HFFc6 (cell line): ENCODE measurements at places on chromosomes 3 and 15.

- H3K27ac ChIP-seq, result no peak overlapping the region
- H3K36me3 ChIP-seq, result no peaks in the 10 kb centered on the region
- H3K27me3 ChIP-seq, result no peaks in the 10 kb centered on the region
Observed at GRCh38 chr3:171878461-171879225, 35.5 kb downstream of the TMEM212 start.

GRCh38 chr15:52368402-52368801, 72.8 kb upstream of the MYO5C start:
- H3K27ac ChIP-seq, result no peak overlapping the region
- no peaks in the 10 kb centered on the region for H3K27me3 ChIP-seq
- H3K36me3 ChIP-seq, result peaks cover 45% of the 10 kb centered on the region
- peaks cover 26% of the 10 kb centered on the region for H3K4me1 ChIP-seq

DNA sequence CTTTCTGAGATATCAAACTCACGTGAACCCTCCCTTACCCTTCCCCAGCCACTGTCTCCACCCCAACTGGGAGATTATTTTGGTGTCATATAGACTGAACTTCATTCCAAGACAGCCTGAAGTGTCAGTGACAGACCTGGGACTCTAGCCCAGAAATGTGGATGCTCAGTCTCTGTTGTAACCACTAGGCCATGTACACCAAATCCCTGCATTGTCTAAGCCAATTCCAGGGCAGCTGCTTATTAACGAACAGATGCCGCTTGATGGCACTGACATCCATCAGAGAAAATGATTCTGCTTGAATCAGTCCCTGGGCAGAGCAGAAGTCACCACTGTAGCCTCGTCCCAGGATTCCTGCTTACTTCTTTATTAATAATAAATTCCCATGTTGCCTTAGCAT, 305.5 kb downstream of the GRM7 start:
- no peaks in the 10 kb centered on the region for H3K36me3 ChIP-seq
- no peak for DNase-seq
- no peak overlapping the region for H3K4me3 ChIP-seq
- H3K27ac ChIP-seq, result no peak overlapping the region
- no peaks in the 10 kb centered on the region for H3K4me1 ChIP-seq

DNA sequence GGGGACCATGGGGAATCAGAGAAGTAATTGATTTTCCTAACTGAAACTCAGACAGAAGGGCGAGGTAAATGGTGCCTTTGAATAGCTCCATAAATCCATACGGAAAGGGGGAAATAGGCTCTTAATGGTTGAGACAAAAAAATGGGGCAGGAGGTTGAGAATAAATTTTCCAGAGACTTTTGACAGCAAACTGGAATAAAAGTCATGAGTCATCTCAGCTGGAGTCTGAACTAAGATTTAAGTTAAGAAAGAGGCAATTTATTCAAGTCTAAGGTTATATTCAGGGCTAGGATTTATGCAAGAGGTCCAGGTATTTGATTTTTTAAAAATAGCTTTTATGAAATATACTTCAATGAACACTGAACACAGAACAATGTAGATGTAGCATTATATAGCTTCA, 238.7 kb upstream of the RORA start:
- no peak overlapping the region for H3K4me3 ChIP-seq
- H3K4me1 ChIP-seq, result no peaks in the 10 kb centered on the region
- DNase-seq, result no peak
- no peaks in the 10 kb centered on the region for H3K27me3 ChIP-seq

- peak overlapping the region; percentile 90 for H3K27ac ChIP-seq
- peak overlapping the region; percentile 72 for H3K4me3 ChIP-seq
- no peaks in the 10 kb centered on the region for H3K27me3 ChIP-seq
- peaks cover 76% of the 10 kb centered on the region for H3K4me1 ChIP-seq
- DNase-seq, result peak; percentile 60
- H3K36me3 ChIP-seq, result peaks cover 10% of the 10 kb centered on the region
Observed at GRCh38 chr3:58388550-58389091, 45.0 kb downstream of the PDHB start.

GRCh38 chr3:72407766-72408165, 440.5 kb downstream of the SHQ1 start:
- no peak for DNase-seq
- H3K27me3 ChIP-seq, result no peaks in the 10 kb centered on the region
- H3K4me3 ChIP-seq, result no peak overlapping the region
- H3K27ac ChIP-seq, result no peak overlapping the region
- no peaks in the 10 kb centered on the region for H3K36me3 ChIP-seq

DNA sequence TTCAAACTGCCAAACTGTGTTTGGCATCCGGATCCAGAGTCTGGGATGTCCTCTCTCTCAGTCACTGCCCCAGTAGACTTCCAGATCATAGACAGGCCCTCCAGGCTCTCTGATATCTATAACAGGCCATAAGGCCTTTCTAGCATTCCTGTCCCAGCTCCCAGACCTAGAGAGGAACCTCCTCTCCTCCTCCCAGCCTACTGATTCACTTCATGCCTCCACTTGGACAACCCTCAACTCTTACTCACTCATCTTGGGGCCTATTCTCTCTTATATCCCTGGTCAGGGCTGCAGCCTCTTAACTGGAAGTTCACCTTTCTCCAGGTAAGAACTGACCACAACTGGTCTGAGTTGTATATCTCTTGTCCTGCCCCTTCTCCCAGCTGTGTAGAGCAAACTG, 253.7 kb upstream of the TRIM42 start:
- no peaks in the 10 kb centered on the region; the same call in 1 of the 2 replicates for H3K4me1 ChIP-seq
- no peak for DNase-seq
- no peak overlapping the region for H3K4me3 ChIP-seq
- H3K27ac ChIP-seq, result no peak overlapping the region

DNA sequence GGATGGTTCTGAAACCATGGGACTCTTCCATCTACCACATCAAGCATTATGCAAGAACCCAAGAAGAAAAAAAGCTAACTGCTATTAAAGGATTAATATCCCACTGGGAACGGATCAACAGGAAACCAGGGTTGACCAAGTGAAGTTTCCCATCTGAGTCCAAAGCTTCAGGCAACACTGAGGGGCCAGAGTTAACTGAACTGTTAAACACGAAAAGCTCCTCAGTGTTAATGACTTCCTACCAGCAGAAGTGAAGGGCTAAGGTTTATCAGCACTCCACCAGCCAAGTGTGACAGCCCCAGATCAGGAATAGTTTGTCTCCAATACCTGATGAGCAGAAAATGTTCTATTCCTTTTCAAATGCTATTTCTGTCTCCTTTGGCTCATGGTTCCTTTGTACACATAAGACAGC, 36.7 kb downstream of the PTPN9 start:
- H3K27ac ChIP-seq, result peak overlapping the region; percentile 39; the same call in 1 of the 2 replicates
- H3K36me3 ChIP-seq, result peaks cover 11% of the 10 kb centered on the region
- no peak for DNase-seq
- peaks cover 30% of the 10 kb centered on the region for H3K4me1 ChIP-seq

- no peaks in the 10 kb centered on the region for H3K4me1 ChIP-seq
- DNase-seq, result no peak
Observed at GRCh38 chr3:113185194-113185835, 26.0 kb upstream of the BOC start.

GRCh38 chr3:50341537-50341936, 901 bp upstream of the RASSF1 start:
- no peak for DNase-seq
- H3K27me3 ChIP-seq, result peaks cover 5% of the 10 kb centered on the region
- peak overlapping the region; percentile 96 for H3K4me3 ChIP-seq
- peaks cover 35% of the 10 kb centered on the region for H3K4me1 ChIP-seq
- peaks cover 18% of the 10 kb centered on the region for H3K36me3 ChIP-seq
- no peak overlapping the region for H3K27ac ChIP-seq

DNA sequence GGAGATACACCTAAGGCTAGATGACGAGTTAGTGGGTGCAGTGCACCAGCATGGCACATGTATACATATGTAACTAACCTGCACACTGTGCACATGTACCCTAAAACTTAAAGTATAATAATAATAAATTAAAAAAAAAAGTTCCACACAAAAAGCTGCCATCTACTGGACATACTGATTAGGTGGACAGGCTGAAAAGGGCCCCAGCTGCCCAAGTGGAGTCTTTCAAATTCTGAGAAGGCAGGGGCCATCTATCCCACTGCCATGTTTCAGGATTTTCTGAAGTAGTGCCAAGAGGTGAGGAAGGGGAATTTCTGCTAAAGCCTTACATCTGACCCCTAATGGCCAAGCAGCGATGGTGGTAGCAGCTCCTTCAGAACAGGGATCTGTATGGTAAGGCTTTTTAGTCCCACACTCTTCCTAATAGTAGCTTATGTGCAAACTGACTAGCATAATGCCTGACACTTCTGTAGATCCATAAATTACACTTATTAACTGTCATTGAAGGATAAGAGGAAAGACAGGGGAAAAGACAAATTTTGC, 7.7 kb downstream of the FSTL1 start:
- H3K27ac ChIP-seq, result peak overlapping the region; percentile 75
- peak overlapping the region; percentile 26 for H3K4me3 ChIP-seq
- peaks cover 60% of the 10 kb centered on the region for H3K36me3 ChIP-seq
- no peak for DNase-seq

DNA sequence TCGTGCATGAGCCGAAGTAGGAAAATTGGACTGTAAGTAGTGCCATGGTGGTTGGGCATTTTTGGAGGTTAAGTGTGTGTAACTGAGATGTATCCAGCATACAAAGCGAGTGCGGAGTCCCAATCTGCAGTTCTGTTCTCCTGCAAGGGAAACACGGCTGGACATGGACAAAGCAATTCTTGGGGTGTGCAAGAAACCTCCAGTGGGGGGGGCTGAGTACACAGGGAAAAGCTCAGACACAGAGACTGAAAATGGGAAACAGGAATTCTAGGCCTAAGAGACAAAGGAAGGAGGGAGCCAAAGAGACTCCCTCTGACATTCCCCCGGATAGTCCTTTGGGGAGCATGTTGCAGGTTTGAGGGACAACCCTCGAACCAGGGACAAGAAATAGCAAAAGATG, 83.2 kb upstream of the PLSCR4 start:
- DNase-seq, result peak; percentile 6
- no peaks in the 10 kb centered on the region for H3K4me1 ChIP-seq
- H3K27ac ChIP-seq, result no peak overlapping the region

DNA sequence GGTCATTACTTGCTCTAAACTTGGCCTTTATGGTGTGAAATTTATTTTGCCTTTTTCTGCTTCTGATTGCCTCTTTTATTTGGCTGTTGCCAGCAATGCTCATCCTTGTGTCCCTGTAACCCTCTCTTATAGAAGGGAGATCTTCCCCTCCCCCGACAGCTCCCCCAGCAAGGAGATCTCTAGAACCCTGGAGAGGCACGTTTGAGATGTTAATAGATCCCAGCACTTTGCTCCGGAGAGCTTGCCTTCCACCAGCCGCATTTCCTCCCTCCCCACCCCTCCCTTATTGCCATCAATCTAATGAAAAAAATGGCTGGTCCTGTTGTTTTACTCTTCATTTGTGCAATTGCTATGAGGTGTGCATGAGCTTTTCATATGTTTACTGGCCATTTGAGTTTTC, 18.2 kb downstream of the TRIM71 start:
- H3K27me3 ChIP-seq, result peaks cover 54% of the 10 kb centered on the region
- no peak overlapping the region for H3K27ac ChIP-seq
- no peaks in the 10 kb centered on the region for H3K4me1 ChIP-seq
- no peak for DNase-seq
- H3K36me3 ChIP-seq, result no peaks in the 10 kb centered on the region

DNA sequence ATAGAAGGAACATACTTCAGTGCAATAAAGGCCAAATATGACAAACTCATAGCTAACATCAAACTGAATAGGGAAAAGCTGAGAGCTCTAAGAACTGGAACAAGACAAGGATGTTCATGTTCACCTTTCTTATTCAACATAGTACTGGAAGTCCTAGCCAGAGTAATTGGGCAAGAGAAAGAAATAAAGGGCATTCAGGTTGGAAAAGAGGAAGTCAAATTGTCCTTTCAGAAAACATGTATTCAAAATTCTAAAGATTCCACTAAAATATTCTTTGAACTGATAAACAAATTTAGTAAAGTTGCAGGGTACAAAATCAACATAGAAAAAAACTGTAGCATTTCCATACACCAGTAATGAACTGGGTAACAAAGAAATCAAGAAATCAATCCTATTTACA, 12.2 kb upstream of the ZNF197 start:
- H3K27me3 ChIP-seq, result peaks cover 4% of the 10 kb centered on the region; the same call in 1 of the 2 replicates
- H3K4me3 ChIP-seq, result no peak overlapping the region
- no peaks in the 10 kb centered on the region for H3K36me3 ChIP-seq

DNA sequence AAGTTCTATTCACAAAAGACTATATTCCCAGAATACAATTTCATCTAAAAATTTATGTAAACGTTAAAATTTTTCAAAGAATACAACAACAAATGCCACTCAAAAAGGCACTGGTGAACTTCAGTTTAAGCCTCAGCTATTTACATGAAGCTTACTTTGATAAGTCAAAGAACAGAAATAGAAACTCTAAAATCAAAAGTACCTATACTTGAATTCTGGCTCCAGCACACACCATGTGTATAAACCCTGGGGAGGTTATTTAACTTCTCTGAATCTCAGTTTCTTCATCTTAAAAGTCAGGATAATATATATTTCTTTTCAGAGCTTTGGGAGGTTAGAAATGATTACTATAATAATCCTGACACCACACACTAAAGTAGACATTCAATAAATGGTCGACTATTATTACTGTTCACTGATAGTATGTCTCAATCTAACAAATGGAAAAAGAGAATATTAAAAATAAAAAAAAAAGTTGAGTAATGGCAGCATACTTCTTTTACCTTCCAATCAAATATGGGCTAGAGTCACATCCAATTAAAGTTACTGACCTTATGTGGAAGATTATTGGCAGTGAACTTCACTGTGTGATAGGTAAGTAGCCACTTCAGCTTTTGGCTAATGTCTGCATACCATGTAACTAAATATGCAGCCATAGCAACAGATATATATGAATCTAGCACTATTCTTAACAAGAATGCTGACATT, 248.4 kb downstream of the ISL2 start:
- H3K27ac ChIP-seq, result no peak overlapping the region
- no peaks in the 10 kb centered on the region for H3K27me3 ChIP-seq
- H3K4me1 ChIP-seq, result no peaks in the 10 kb centered on the region
- H3K4me3 ChIP-seq, result no peak overlapping the region

DNA sequence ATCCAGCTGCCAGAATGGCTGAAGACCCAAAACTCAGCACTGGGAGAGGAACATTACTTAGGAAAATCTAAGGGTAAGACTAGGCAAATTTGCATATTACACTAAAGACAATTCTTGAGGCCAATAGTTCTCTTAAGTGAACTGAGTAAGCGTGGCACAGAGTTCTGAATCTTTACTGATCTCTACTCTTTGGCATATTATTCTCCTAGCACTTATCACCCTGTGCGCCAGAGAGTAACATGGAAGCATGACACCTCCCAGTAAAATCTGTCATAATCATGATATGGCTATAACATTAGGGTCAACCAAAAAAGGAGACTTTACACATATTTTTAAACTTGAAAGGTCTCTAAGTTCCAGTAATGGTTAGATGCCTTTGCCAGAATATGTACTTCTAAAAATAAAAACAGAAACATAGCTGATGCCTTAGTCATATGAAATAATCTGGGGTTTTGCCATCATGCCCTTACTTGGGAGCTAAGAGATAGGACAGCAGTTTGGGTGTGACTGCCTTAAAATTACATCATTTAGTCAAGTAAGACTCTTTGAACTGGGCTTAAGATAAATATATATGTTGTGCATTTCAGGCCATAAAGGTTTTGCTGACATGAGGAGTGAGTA, 290.5 kb downstream of the PLCL2 start:
- H3K4me1 ChIP-seq, result peaks cover 33% of the 10 kb centered on the region
- H3K27me3 ChIP-seq, result peaks cover 1% of the 10 kb centered on the region; the same call in 1 of the 2 replicates
- peak overlapping the region; percentile 44 for H3K4me3 ChIP-seq
- peak overlapping the region; percentile 81 for H3K27ac ChIP-seq
- DNase-seq, result peak; percentile 75
- peaks cover under 1% of the 10 kb centered on the region; the same call in 1 of the 2 replicates for H3K36me3 ChIP-seq

GRCh38 chr3:120102232-120102631, 8.0 kb upstream of the GSK3B start:
- H3K4me1 ChIP-seq, result peaks cover 36% of the 10 kb centered on the region
- H3K27ac ChIP-seq, result no peak overlapping the region
- DNase-seq, result no peak
- no peak overlapping the region for H3K4me3 ChIP-seq
